ENCODE measurements at places on chromosomes 2 and 18.

DNA sequence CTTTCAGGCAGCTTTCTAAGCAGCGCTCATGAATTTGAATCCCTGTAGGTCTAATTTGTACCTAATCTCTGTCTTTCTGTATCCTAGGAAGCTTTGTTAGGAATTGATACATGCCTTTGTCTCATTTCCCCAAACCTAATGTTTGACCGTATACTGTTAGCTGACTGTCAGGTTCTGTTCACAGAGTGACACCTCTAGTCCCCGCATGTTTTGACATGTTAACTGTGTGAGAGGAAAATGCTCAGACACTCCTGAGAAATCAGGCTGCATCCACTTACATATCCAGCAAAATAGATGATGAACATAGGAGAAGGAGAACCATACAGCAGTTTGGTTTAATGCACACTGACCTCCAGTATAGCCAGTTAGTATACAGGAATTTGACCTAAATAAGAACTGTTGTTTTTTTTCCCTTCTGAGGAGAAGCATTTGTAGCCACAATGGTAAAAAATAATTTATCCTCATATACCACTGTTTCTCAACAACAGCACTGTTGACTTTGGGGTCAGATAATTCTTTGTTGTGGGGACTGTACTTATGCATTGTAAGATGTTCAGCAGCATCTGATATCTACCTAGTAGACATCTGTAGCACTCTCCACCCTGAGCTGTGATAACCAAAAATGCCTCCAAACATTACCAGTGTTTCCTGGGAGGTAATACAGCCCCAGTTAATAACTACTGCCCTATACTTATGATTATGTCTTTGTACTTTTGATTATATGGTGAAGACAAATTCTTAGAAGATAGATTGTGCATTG, 130.9 kb downstream of the NCOA1 start:
- no peak for DNase-seq

GRCh38 chr2:176818617-176819016, 394.0 kb upstream of the HNRNPA3 start:
- DNase-seq: no peak

GRCh38 chr2:201697899-201698298, 545 bp downstream of the MPP4 start:
- peak; percentile 42 for DNase-seq

DNA sequence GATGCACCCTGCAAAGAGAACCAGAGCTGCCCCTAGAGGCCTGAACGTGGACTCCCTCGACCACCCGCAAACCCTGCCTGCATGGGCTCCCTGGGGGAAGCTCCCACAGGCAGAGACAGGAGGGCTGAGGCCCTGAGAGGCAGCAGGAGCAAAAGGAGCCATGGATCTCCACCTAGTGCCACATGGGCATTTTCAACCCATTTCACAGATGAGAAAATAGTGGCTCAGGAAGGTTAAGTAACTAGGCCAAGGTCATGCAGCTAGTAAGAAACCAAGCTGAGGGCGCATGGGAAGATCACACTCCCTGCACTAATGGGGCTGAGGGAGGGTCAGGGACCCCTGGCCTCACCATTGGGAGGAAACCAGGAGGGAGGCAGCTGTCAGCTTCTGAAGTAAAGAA, 271.7 kb upstream of the RAB6C start:
- no peak for DNase-seq

- no peak for DNase-seq
Observed at GRCh38 chr2:140624200-140624599, 1506.6 kb downstream of the LRP1B start.

DNA sequence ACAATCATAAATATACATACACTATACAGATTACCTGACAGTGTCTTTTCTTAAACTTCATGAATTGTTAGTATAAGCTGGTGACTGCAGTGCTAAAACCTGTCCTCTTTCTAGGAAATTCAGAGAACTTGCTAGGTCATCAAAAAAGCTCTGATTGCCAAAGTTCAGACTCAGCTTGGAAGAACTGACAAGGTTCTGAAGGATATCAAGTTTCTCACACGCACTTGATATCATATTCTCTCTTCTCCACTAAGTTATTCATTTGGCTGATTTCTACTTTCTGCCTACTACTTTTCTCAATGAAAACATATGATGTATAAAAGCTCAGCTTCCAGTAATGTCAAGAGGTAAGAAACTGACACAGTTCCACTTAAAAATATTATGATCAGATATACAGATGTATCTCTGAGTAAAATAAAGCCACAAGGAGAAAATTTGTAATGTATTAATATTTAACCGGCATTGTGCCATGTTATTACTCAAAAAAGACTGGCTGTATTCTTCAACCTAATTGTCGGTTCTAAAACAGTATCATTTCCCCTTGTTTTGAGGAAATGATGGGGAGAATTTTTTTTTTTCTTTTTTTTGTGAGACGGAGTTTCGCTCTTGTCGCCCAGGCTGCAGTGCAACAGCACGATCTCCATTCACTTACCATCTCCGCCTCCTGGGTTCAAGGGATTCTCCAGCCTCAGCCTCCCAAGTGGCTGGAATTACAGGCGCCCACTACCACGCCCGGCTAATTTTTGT, 2.4 kb downstream of the OSBPL1A start:
- DNase-seq: no peak

GRCh38 chr2:181526014-181526413, 68.8 kb downstream of the ITGA4 start:
- no peak for DNase-seq

DNA sequence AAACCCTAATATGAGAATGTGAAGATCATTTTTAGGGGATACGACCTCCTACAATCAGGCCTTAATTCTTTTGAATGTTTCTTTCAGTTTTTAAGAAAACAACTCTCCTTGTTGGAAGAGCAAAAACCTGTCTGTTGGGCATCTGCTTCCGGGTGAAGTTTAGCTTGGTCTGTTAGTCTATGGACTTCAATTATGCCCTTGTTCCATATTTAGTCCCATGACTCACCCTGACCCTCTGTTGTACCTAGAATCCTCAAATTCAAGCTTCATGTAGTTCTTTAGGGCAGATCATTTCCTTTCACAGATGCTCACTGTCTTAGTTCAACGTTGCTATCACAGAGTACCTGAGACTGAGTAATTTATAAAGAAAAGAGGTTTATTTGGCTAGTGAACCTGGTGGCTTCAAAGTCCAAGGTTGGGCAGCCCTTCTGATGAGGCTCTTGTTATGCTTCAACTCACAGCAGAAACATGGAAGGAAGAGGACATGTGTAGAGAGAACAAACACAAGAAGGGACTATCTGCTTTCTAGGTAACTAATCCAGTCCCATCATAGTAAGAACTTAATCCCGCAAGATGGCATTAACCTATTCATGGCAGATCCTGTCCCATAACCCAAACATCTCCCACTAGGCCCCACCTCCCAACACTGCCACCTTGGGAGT, 82.5 kb upstream of the SERPINE2 start:
- no peak for DNase-seq

GRCh38 chr2:23953625-23954024, 13.4 kb downstream of the UBXN2A start:
- no peak for DNase-seq

GRCh38 chr2:146642066-146642465, 1202.8 kb upstream of the ACVR2A start:
- no peak for DNase-seq

- no peak for DNase-seq
Observed at GRCh38 chr2:174682007-174682577, 82.2 kb downstream of the CHRNA1 start.

DNA sequence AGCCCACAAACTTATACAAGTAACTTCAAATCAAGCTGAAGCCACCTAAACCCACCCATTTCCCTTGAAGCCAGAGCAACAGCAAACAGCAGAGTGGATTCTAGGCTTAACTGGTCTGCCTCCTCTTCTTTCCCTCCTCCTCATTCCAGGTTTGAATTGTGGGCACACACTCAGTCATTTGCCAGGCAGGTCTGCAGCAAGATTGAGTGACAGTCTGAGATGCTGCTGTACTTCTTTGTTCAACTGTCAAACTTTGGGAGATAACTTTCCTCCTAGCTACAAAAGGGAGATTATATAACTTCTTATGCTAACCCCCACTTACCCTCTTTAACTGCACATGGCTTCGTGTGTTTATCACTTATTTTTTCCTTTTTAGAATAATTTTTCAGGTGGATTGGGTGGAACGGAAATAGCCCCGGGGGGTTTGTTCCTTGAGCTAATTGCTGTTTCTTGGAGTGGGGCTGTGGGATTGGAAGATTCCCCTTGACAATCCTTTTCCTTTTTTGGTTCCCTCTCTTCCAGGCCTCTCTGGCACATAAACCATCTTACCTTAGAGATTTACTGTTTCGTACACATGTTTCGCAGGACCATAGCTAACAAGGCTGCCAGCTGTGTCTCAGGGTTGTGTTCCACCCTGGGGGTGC, 55.0 kb downstream of the RNF144A start:
- no peak for DNase-seq

DNA sequence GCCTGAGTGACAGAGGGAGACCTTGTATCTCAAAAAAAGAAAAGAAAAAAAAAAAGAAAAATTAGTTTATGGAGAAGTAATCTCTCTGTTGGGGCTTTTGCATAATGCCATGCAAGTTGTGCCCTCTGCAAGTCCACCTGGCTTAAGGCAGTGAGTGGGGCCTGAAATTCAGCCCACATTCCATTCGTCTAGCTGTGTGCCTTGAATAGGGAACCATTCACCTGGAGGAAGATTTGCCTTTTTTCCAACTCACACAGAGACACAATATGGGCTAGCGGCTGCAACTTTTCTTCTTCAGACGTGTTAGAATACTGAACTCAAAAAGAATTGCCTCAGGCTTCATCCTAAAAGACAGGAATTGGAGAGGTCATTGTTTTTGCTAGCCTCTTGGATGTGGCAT, 160.0 kb upstream of the STON1 start:
- no peak for DNase-seq

- DNase-seq: no peak
Observed at GRCh38 chr2:176171351-176172006, 14.4 kb downstream of the HOXD3 start.

GRCh38 chr2:45352506-45352905, 258.6 kb downstream of the SRBD1 start:
- DNase-seq: no peak

GRCh38 chr2:1557467-1557820, 144.2 kb downstream of the TPO start:
- DNase-seq: no peak

- DNase-seq: no peak
Observed at GRCh38 chr18:44917216-44918141, 236.8 kb downstream of the SETBP1 start.

DNA sequence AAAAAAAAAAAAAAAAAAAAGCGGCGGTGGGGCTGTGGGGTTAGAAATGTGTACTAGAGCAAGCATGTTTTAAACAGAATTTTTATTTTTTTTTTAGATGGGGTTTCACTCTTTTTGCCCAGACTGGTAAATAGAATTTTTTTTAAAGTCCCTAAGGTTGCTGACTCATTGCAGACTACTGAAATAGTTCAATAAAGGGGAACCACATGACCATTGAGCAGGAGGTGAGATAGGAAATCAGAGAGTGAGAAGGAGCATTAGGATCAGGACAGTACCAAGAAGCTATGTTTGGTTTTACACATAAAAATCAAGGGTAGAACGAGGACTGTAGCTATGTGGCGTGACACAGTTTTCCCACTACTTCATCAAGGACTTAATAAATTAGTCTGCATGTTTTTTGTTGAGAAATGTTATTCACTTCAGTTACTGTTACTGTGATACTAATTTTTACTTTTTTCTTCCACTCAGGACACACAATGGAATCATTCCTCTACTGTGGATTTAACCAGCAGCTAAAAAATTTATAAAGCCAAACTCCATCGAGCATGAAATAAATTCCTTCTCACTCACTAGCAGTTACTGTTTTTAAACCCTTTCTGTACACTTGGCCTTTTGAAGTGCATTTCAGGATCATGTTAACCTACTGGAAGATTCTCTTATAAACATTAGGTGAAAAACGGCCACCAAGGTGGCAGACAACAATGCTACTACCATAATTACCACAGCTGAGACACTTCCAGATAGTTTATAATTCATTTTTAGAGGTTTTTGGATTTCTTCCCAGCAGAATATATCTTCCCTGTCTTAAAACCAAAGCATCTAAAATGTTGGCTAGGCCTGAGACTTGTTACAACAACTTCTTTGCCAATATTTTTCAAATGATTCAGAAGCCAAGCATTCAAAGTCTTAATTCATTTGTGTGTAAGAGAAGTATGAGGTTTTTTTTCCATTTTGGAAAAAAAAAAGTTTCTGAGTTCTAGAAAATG, 33.2 kb downstream of the LAMA1 start:
- DNase-seq: peak; percentile 58

GRCh38 chr18:79645291-79645983, 34.2 kb upstream of the CTDP1 start:
- no peak for DNase-seq

- no peak for DNase-seq
Observed at GRCh38 chr2:219458996-219459395, 24.4 kb downstream of the SPEG start.

- peak; percentile 49 for DNase-seq
Observed at GRCh38 chr2:127149384-127149783, 42.4 kb upstream of the BIN1 start.

DNA sequence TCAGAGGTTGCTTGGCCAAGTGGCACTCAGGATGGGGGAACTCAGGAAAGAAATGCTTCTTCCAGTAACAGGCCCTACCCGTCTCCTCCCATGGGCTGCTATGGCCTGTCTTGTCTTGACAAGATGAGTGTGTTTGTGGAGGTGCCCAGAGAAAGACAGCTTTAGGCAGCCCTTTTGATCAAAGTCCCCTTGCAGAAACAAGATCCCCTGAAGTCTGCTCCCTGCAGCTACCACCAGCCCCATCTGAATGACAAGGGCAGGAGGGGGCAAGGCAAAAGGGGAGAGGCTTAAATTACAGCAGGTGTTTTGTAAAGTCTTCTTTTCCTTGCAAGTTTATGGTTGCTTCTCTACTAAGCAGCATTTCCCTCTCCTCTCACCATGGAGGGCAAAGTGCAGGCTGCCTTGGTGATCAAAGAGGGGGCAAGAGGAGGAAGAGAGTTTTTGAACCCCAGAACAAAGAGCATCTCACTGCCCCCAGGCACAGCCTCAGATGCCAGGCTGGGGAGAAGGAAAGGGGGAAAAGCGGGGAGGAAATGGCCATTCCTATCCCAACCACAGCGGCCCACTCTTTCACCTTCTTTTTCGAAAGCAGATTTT, 6.7 kb downstream of the EVA1A start:
- DNase-seq: no peak

- DNase-seq: no peak
Observed at GRCh38 chr2:101106453-101107181, 44.6 kb downstream of the TBC1D8 start.

DNA sequence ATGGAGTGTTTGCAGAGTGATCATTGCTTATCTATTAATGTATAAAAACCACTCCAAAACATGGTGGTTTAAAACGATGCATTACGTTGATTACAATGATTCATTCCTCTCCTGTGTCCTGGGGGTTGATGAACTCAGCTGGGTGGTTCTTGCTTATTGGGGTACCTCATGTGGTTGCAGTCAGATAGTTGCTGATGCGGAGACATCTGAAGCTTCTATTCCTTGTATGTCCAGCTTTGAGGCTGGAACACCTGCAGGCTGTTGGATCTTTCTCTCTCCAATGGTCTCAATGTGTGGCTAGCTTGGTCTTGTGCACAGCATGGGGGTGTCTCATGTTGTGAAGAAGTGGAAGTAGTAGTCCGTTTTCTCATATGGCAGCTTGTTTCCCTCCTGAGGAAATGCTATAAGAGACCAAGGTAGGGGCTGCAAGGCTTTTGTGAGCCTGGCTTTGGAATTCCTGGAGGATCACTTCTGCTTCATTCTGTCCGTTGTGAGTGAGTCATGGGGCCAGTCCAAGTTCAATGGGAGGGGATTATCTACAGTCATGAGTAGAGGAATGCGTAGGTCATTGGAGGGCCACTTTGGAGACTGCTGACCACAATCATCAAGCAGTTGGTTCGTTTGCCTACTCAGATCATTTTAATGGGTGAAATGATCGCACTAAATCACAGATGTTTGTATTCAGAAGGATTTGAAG, 601.0 kb downstream of the SLC4A3 start:
- peak; percentile 95 for DNase-seq

All from kidney epithelial cell (primary cell).